Naive B cell (primary cell): ENCODE measurements at places on chromosomes 6 and 20.

DNA sequence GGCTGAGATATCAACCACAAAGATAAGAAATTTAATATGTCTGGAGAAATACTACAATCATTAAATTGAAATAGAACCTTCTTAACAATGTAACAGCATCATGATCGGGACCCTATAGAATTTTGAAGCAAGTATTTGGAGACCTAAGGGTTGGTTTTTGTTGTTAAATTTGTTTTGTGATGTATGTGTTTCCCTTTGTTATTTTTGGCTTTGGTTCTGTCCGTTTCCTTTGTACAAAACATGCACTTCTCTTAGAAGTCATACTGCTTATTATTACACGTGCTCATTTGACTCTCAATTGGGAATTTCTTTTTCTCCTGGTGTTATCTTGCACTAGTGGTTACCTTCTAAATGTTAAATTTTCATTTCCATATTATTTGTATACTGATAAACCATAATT lies 4.0 kb upstream of the PLN start:
- no peaks in the 10 kb centered on the region for H3K36me3 ChIP-seq
- H3K27ac ChIP-seq, result no peak overlapping the region
- H3K27me3 ChIP-seq, result no peaks in the 10 kb centered on the region
- H3K4me3 ChIP-seq, result no peak overlapping the region

DNA sequence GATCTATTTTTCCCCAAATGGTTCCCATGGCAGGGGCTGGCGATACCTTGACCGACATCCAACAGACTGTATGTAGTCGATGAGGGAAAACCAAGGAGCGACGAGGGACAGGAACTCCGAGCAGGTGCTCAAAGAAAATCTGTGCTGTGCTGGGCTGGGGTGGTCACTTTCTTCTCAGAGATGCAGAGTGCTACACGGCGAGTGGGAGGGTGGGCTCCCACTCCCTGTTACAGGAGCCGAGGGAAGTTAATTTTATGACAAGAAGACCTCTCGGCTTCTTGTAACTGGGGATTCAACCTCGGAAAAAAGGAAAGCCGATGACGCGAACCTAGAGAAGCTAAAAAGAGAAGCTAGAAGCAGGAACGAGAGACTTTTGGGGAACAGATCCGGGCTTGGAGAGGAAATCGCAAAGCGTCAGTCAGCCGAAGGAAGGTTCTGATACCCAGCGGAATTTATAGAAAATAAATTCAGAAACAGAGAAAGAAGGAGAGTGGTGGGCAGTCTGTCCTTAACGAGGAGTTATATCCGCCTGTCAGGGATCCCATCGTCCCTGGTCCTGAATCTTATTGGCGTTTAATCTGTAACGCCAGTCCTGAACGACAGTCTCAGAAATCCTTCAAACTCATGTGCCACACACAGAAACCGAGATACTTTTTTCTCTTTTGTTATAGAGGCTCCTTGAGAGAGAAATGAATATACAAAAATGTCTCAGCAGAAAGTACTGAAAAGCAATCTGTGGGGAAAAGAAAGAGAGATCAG lies 84.6 kb upstream of the ZNF322 start:
- DNase-seq, result no peak
- no peaks in the 10 kb centered on the region for H3K4me1 ChIP-seq
- peaks cover 59% of the 10 kb centered on the region for H3K27me3 ChIP-seq
- H3K36me3 ChIP-seq, result peaks cover 26% of the 10 kb centered on the region
- no peak overlapping the region for H3K4me3 ChIP-seq

DNA sequence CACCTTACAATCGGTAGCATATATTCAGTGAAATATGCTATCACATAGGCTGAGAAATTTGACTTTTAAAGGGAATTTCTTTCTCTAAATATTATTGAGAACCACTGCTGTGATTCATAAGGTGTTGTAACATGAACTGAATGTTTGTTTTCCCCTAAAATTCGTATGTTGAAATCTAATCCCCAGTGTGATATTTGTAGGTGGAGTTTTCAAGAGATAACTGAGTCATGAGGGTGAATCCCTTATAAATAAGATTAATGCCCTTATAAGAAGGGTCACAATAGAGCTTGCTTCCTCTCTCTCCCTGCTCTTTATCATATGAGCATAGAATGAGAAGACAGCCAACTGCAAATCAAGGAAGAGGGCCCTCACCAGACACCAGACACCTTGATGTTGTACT lies 64.8 kb downstream of the LMBRD1 start:
- H3K27me3 ChIP-seq, result no peaks in the 10 kb centered on the region
- no peak for DNase-seq

- peak overlapping the region; percentile 33 for H3K27ac ChIP-seq
- no peak overlapping the region for H3K4me3 ChIP-seq
- peaks cover 25% of the 10 kb centered on the region for H3K4me1 ChIP-seq
- no peaks in the 10 kb centered on the region for H3K36me3 ChIP-seq
- no peak for DNase-seq
Observed at GRCh38 chr6:47439348-47439668, 38.3 kb upstream of the CD2AP start.

- H3K27me3 ChIP-seq, result no peaks in the 10 kb centered on the region
- no peak overlapping the region for H3K27ac ChIP-seq
- DNase-seq, result no peak
- no peak overlapping the region for H3K4me3 ChIP-seq
Observed at GRCh38 chr6:17729223-17730077, 22.7 kb upstream of the NUP153 start.

DNA sequence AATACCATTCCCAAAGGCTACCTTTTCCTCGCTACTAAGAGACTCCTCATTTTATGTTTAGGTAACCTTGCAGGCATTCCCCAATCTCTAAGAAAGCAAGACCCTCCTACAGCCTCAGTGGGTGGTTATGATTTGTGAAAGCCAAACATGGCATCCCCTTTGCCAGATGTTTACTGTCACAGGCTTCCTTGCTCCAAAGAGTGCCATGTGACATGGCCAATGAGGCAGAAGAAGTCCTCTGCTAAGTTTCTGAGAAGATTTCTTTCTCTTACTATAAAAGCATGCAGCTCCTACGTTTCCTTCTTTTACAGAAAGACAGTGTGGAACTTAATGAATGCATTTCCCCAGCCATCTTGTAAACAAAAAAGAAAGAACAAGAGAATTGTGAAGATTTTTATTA lies 688.2 kb downstream of the TBC1D32 start:
- no peak overlapping the region for H3K27ac ChIP-seq
- DNase-seq, result no peak
- H3K4me1 ChIP-seq, result no peaks in the 10 kb centered on the region
- H3K4me3 ChIP-seq, result no peak overlapping the region
